ENCODE measurements at places on chromosomes 16 and 17.

- DNase-seq = no peak
These were observed 72.5 kb upstream of the IRX3 start for GRCh38 chr16:54359081-54359480.

DNA sequence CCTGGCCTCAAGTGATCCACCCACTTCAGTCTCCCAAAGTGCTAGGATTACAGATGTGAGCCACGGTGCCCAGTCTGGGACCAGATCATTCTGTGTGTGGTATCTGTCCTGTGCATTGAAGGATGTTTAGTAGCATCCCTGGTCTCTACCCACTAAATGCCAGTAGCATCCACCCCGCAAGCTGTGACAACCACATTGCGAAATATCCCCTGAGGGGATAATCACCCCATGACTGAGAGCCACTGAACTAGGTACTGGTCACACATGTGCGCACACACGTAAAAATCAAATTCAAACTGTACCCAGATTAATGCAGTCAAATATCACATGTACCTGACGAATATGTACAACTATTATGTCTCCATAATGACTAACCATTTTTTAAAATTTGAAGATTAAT, 35.8 kb downstream of the TEKT5 start:
- DNase-seq = no peak

DNA sequence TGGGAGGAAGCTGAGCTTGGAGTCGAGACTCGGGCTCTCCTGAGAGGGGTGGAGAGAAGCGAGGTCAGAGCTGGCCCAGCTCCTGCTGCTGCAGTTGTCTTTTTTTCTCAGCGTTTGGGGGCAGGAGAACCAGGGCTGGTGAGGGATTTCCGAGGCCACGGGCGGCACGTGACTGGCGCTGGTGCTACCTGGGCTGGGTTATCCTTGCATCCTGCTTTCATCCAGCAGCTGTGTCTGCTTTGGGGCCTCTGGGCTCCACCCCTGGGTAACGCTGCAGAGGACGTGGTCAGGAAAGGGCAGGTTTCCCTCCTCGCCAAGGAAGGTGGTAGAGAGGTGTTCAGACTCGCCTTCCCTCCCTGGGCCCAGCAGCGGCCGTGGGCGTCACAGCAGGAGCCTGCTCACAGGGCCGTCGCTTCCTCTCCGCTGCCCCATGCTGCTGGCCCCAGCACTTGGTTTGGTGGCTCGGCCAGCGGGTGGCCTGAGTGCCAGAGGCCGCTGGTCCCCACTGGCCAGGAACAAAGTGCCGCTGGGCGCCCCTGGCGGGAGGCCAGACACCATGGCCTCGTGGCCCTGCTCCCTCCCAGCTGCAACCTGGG, 22.5 kb downstream of the GSE1 start:
- DNase-seq = no peak

GRCh38 chr17:2338315-2338657, 985 bp downstream of the SGSM2 start:
- DNase-seq = peak; percentile 13

DNA sequence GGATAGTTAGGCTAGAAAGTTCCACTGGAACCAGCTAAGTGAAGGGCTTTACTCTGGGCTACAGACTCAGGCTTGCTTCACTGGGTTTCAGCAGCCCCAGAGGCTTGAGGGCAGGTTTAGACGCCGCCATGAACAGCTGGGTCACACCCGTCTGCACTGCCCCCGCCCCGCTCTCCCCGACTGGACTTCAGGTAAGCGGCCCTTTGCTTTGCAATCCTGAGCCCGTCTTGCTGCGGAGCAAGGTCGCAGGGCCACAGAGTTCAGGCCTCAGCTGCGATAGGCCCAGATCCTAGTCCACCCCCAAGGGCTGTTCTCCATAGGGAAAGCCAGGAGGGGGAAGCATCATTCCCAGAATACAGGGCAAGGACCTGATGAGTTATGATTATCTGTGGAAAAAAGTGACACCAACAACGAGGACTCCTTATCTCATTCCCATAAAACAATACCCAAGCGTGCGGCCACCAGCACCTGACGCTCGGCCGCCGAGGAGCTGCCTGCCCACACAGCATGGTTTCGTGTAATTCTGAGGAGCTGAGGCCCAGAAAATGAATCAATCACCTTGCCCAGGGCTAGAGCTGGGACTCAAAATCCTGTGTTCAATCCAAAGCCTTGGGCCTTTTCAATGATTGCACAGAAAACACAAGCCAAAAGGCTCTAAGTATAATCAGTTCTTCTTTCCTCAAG, 20.4 kb downstream of the MEAK7 start:
- DNase-seq = no peak

- no peak for DNase-seq
These were observed 22.9 kb downstream of the SLFN11 start for GRCh38 chr17:35350493-35350892.

DNA sequence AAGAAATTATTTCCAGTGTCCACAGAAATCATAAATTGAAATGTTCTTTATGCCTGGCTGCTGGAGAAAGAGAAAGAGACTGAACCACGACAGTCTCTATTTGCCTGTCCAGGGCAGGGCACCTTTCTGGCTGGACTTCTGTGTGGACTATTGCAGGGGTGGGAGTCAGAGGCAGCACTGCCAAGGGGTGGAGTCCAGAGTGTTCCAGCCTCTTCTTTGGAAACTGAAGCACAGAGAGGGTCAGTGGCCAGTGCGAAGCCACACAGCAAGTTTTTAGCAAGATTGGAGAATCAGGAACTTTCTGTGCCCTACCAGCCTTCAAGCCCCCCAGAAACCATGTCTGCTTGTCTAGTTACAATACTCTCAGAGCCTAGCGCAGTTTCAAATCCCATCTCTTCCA, 15.3 kb downstream of the KCNG4 start:
- DNase-seq = no peak

DNA sequence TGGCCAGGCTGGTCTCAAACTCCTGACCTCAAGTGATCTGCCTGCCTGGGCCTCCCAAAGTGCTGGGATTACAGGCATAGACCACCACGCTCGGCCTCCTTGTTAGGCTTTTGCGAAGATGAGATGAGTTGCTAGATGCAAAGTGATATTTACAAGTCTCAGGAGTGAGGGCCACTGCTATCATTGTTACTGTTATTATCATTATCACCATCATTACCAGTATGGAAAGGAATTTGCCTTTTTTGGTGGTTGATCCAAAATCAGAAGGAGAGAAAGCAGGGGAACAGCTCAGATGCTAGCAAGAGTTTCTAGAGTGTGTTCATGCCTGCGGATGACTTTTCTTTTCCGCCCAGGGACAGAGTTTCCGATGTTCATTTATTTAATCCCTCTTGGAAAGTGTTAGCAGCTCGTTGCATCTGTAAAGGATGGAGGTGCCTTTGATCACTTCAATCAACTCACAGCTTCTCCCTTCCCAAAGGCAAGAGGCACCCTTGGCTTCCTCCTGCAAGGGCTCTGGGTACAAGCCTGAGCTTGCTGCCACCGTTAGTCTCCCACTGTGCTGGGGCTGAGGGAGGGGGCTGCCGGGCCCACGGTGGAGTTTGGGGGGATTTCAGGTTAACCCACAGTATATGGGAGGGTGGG, 21.6 kb downstream of the ITPRIPL2 start:
- DNase-seq = no peak

GRCh38 chr16:1047123-1047522, 25.4 kb upstream of the SSTR5 start:
- no peak for DNase-seq

GRCh38 chr16:80540516-80541305, at the start of gene DYNLRB2:
TSS of gene DYNLRB2 (plus strand) at chr16:80540993. CDS start at chr16:80541077, 84 bp downstream.
- peak; percentile 94 for DNase-seq

DNA sequence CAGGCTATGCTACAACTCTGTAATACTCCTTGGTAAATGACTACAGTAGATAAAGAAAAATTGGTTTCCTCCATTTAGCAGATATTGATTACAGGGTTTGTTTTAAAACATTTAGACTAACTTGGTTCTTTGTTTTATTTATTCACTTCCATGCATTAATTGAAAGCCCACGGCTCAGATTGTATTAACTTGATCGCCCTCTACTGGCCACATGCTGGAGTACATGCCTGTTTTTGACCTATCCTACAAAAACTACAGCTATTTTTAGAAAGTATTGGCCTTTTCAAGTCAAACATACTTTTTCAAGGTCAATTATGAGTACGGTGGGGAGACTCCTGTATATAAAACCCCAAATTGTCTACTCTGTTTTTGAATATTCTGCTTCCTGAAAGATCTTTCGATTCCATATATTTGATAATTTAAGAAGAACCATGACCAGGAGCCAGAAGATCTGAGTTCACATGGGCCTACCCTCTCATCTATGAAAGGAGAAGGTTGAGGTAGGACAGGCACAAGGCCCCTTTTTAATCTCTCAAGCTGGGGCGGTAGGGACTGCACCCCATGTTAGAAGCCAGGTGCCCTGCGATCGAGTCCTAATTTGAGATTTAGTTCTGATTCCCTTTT, 51.8 kb downstream of the CA10 start:
- peak; percentile 12 for DNase-seq

GRCh38 chr17:49715717-49716279, 8.0 kb upstream of the SLC35B1 start:
- DNase-seq = peak; percentile 71

DNA sequence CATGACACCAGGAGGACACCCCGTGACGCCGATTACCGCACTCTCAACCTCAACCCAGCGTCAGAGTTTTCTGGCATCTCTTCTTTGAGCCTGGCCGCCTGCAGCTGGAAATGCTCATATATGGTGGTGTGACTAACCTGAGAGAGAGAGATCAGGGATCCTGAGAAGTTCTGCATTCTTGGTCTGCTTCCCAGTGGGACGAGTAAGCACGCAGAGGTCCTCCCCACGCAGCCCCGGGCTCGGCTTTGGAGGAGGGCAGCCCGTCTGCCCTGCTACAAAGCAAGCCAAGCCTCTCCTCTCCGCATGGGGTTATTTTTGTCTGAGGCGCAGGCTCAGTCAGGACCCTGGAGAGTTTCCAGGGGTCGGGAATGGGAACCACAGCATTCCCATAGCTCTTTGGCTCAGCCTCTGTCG, 16.5 kb downstream of the CRISPLD2 start:
- DNase-seq = no peak

DNA sequence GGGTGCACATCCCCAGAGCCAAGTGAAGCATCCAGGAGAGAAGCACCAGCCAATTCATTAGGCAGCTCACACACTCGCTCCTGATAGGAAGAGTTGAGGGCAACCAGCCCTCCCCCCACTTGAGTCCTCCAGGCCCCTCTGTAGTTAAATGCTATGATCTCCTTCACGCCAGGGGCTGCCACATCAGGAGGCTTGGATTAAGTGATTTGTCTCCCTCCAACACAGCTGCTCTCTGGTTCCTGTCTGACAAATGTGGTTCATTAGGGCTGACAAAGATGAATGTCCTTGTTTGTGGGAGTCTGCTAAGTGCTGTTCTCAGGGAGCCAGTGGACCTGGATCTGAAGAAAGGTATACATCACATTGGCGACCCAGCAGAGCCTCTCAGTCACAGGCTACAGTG, 94.5 kb upstream of the WSCD1 start:
- DNase-seq = no peak

DNA sequence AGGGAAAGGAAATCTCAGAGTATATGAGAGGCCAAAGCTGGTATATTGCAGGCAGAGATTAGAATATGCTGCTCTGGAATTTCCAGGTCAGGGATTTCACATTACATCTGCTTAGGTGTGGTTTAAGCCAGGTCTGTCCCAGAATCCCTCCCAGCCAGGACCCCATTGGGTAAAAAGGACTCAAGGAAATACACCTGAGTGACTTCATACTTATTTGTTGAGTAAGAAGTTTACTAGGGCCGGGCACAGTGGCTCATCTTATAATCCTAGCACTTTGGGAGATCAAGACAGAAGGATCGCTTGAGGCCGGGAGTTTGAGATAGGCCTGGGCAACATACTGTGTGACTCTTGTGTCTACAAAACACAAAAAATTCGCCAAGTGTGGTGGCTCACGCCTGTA, 7.2 kb downstream of the PIPOX start:
- DNase-seq = no peak

DNA sequence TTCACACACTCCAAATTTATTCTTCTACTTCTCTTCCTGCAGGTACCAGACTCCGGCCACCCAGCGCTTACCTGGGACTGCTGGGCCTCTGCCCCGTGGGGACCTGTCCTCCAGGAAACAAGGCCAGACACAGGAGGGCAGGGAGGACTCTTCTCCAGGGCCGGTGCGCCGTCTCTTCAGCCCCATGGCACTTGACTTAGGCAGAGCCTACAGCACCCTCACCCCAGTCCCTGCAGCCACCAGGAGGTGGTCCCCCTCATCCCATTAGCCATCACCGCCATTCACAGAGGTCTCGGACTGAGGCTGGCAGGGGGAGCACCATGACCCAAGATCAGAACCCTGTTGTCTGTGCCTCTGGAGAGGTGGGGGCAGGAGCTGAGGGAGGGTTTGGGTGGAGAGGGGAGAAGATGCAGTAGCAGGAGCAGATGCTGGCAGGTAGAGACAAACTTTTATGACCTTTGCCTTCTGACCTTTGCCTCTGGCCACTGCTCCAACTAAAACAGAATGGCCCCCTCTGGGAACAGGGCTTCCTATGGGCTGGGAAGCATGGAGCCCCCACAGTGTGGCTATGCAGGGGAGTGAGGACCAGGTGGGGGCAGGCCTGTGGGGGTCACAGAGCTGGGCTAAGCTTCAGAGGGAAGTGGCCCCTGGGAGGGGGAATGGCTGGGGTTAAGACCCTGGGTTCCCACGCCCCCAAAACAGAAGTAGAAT, 1.7 kb upstream of the GCGR start:
- no peak for DNase-seq

DNA sequence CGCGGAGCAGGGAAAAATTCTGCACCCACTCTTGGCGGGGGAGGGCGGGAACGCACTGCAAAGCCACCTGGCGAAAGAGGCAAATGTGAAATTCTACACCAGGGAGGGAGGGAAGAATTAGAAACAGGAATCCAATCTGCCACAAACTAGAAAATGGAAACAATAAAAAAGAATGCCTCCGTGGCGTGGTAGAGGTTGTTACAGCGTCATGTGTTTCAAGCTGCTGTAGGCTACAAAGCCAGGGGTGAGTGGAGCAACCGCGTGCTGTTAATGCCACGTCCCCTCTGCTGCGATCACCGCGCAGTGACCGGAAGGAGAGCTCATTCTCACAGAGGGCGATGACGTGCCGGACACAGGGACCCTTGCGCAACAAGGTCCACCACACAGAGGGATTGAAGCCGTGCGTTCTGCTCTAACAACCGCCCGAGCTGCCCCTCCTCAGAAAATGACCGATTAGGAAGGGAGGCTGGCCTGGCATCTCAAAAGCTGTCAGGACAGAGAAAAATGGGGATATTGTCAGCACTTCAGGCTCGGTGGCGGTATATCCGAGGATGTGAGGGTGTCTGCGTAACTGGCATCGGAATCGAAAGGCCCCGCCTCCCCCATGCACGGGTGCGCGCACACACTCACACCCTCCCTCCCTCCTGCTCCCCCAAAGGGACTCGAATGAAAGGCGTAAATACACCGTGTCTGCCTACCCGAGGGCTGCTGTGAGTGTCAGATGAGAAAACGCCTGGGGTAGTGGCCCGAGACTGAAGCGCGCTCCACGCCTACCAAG, 70.8 kb upstream of the TNRC6C start:
- DNase-seq = peak; percentile 56

Data from activated naive CD8-positive, alpha-beta T cell treated with anti-CD3 and anti-CD28 coated beads for 36 hours (primary cell).